ENCODE measurements at places on chromosomes 4 and X.

GRCh38 chr4:141899541-141899940 is 263.2 kb downstream of the IL15 start:
- no peak for DNase-seq

- DNase-seq, result no peak
These were observed 3.3 kb downstream of the SETD7 start for GRCh38 chr4:139552517-139553307.

- no peak for DNase-seq
These were observed 4.2 kb upstream of the PDHA2 start for GRCh38 chr4:95835672-95836071.

- no peak for DNase-seq
These were observed 9.5 kb upstream of the C4orf51 start for GRCh38 chr4:145670422-145670821.

- DNase-seq, result no peak
These were observed 219.1 kb upstream of the GPC4 start for GRCh38 chrX:133634416-133634815.

DNA sequence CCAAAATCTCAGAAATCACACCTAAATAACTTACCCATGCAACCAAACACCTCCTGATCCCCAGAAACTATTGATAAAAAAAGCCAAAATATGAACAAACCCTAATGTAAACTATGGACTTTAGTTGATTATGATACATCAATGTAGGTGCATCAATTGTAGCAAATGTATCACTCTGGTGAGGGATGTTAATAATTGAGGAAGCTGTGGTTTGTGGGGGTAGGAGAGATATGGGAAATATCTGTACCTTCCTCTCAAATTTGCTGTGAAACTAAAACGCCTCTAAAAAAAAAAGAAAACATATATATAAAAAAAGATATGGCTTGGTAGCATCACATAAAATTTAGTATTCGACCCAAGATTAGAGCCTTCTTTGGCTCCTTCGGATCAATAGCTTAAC is 144.3 kb upstream of the CPEB2 start:
- DNase-seq, result no peak

- no peak for DNase-seq
These were observed 23.8 kb downstream of the AMMECR1 start for GRCh38 chrX:110294087-110294486.

GRCh38 chrX:25389266-25389665 is 373.5 kb upstream of the ARX start:
- DNase-seq, result no peak

- peak; percentile 84 for DNase-seq
These were observed 42.8 kb downstream of the IL21 start for GRCh38 chr4:122577808-122578781.

DNA sequence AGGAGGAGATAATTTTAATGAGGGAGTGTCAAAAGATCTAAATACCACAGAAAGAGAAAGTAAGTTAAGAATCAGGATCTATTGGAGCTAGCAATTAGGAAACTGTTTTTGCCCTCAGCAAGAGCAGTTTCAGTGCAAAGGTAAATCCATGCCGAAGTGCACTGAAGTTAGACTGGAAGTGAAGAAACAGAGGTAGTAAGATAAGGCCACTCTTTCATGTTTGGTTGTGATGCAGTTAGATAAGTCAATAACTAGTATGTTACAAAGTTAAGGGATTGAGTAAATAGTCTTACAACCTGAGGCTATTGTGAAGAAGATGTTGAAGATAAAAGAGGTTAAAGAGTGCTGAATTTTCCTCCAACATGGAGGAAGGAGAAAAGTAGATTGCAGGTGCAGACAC is 46.7 kb upstream of the UCP1 start:
- no peak for DNase-seq

GRCh38 chrX:7147978-7148854 is at the start of gene PUDP:
Gene PUDP, minus strand, starts transcription at chrX:7148153. Its CDS starts 40 bp downstream, at chrX:7148113.
- DNase-seq, result peak; percentile 93

- peak; percentile 52 for DNase-seq
These were observed 58.0 kb downstream of the SEPTIN11 start for GRCh38 chr4:77007358-77008230.

GRCh38 chr4:125484912-125485311 is 170.2 kb downstream of the FAT4 start:
- DNase-seq, result no peak

GRCh38 chr4:140363558-140363957 is 9.9 kb upstream of the SCOC start:
- no peak for DNase-seq

GRCh38 chr4:55326629-55327028 is 19.4 kb upstream of the SRD5A3 start:
- no peak for DNase-seq

DNA sequence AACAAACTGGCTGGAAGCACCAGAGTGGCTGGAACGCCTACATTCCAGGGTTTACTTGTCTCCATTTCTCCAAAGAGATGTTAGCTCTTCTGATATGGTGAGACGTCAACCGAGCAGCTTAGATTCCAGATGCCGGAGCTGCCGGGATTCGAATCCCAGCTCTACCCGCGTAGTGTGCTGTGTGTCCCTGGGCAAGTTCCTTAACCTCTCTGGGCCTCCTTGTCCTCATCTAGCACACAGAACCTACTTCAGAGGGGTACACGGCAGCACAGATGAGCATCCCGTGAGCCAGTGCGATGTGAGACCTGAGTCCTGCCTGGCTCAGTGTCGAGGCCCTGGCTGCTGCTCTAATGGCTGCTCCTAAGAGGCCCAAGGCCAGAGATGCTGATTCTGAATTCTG is 60.1 kb downstream of the ABLIM2 start:
- no peak for DNase-seq

GRCh38 chrX:50865311-50865710 is 45.2 kb upstream of the BMP15 start:
- DNase-seq, result no peak

- DNase-seq, result no peak
These were observed 47.0 kb upstream of the NKAP start for GRCh38 chrX:119990556-119991004.

DNA sequence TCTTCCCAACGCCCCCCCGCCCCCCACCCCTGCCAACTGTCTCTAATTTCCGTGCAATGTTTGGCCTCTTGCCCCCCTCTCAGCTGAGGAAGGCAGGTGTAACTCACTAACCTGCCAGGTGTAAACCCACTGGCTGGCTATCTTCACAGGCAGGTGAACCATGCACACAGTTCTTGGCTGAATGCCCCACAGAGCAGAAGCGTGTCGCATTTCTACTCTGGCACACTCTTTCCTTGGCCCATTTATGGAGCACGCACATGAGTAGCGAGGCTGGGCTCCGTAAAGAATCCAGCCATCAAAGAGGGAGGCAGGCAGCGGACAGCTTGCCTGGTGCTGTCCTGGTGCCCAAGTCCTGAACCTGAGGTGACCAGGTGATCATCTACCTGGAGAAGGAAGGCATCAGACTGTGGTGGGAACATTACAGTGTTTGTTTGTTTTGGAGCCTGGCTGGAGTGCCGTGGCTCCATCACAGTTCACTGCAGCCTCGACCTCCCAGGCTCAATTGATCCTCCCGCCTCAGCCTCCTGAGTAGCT is 39.2 kb upstream of the CRMP1 start:
- no peak for DNase-seq

GRCh38 chr4:8819019-8819418 is 52.6 kb downstream of the HMX1 start:
- no peak for DNase-seq

- DNase-seq, result no peak
These were observed 210.1 kb upstream of the FAT4 start for GRCh38 chr4:125104616-125105015.

DNA sequence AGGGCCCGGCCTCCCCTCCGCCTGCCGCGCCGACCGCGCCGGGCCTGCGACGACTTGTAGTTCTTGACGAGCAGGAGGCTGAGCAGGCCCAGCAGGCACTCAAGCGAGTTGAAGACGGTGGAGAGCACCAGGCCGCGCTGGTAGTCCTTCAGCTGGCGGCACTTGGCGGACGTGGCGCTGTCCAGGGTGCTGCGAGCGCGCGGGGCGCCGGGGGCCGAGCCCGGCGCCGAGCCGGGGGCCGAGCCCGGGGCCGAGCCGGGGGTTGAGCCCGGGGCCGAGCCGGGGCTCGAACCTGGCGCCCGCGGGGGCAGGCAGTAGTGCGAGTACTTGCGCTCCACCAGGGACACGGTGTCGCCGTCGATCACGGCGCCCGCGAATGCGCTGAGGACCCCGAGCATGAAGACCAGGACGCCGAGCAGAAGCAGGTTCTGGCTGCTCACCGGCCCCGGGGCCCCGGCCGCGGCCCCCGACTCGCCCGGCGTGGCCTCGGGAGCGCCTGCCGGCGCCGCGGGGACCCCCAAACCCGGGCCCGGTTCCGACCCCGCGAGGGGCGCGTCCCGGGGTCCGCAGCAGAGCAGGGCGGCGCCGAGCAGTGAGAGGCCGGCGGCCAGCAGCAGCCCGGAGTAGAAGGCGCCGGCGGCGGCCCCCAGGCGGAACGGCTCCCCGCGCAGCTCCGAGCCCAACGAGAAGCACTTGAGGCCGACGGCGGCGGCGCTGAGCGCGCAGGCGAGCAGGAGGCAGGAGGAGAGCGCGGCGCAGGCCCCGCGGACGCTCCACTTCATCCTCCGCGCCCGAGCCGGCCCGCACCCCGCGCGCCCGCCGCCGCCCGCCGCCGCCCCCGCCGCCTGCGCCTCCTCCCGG is 584 bp downstream of the TMEM271 start:
- no peak for DNase-seq

DNA sequence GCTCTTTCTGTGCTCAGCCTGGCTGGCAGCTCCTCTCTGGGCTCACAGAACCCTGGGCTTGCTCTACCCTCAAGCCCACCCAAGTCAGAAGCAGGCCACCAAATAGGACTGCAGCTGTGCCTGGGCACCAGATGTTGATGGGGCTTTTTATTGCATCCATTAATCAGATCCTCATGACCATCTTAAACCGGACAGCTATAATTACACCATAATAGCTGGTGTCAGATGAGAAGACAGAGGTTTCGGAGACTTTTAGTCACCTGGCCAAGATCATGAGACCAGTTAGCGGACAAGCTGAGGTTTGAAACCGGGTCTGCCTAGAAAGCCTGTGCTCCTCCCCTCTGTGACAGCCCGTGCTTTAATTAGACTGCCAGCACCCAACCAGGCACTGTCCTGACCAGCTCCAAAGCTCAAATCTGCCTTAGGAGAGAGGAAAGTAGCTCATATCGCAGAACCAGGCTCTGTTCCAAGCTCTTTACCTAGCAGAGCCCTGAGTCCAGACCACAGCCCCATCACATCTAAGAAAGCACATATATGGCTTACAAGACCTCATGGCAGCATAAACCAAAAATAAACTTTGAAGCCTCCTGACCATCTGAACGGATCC is 88.9 kb downstream of the JAKMIP1 start:
- DNase-seq, result no peak

- DNase-seq, result peak; percentile 17
These were observed 105.7 kb upstream of the PDLIM3 start for GRCh38 chr4:185640811-185641675.

- peak; percentile 21 for DNase-seq
These were observed 637 bp downstream of the MAMLD1 start for GRCh38 chrX:150363561-150364346.

- no peak for DNase-seq
These were observed 498.0 kb downstream of the STPG2 start for GRCh38 chr4:97645071-97645821.

- no peak for DNase-seq
These were observed 1.2 kb downstream of the TRIML2 start for GRCh38 chr4:188107931-188108843.

GRCh38 chrX:30414144-30414543 is 105.0 kb upstream of the NR0B1 start:
- no peak for DNase-seq

- DNase-seq, result no peak
These were observed 13.1 kb downstream of the RBM10 start for GRCh38 chrX:47158131-47158530.

DNA sequence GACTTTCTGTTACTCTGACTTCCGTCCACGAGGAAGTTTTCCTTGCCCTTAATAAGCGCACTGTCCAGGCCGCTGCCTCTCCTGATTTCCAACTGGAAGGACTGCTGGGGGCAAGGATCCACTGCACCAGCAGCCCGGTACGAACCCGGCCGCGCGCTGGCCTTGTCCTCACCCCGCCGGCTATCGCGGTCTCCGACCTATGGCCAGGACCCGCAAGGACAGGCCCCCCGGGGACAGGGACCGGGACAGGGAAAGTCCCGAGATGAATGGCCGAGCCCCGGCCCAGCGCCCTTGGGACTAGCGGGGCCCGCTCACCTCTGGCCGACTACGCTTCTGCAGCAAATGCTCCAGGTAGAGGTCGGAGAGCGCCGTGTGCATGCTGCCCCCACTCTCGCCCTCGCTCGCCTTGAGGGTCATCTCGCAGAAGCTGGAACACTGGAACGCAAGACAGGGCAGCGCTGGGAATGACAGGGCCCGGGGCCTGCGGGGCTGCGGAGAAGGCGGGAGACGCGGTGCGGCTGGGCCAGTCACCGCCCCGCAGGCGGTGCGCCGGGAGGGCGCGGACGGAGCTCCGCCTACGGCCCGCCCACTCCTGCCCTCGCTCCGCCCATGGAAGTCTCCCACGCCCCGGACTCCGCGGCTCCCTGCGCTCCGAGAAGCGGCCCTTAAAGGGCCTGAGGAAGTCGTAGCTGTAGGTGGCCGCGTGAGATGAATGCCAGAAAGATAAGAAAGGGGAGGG is at the start of gene MPP1:
MPP1 (minus strand) TSS at position 529 of the 739 bp plus-strand sequence; CDS start at position 417, 112 bp downstream.
- DNase-seq, result peak; percentile 80

GRCh38 chrX:101785142-101785541 is 125.5 kb upstream of the ARMCX2 start:
- no peak for DNase-seq

DNA sequence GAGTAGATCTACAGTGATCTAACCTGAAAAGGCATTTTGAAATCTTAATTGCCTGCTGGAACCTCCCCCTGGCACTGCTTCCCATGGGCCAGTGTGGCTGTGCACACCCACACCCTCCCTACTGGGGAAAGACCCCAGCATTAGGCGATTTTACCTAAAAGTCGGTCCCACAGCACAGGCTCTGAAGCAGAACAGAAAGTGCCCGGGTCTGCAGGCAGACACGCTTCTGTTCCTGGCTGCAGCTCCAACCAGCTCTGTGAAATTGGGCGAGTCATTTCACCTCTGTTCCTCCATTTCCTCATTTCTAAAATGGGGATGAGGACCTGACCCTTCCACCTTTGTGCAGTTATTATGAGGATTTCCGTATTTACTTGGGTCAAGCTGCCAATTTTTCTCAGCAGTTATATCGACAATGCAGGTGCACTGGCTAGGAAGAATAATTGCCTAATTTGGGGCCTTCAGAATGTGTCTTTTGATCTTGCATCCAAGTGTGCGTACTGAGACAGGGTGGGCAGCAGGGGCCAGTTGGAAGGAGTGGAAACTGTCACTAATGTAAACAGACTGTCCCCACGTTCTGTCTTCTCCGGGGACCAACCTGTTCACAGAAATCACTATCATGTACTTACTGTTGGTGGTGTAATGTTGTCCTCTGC is 7.1 kb downstream of the KLF3 start:
- no peak for DNase-seq
